ENCODE measurements at places on chromosomes 11 and 22.

DNA sequence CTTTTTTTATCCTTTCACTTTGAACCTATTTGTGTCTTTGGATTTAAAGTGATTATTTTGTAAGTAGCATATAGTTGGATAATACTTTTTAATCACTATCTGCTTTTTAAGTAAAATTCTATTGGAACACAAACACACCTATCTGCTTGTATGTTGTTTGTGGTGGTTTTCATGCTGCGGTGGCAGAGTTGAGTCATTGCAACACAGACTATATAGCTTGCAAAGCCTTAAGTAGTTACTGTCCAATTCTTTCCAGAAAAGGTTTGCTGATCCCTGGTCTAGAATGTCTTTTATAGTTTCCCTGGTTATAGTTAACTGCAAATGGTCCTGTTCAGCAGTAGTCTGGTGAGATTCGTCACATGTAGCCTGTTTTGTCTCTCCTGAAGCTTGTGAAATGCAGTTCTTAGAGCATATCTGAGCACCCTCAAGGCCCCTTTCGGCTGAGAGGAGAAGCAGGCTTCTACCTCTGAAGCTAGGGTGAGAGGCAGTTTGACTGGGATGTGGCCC lies 21.5 kb downstream of the SHANK3 start:
- no peak for DNase-seq

- no peak for DNase-seq
Measured at GRCh38 chr11:132704781-132705375, 827.4 kb downstream of the OPCML start.

DNA sequence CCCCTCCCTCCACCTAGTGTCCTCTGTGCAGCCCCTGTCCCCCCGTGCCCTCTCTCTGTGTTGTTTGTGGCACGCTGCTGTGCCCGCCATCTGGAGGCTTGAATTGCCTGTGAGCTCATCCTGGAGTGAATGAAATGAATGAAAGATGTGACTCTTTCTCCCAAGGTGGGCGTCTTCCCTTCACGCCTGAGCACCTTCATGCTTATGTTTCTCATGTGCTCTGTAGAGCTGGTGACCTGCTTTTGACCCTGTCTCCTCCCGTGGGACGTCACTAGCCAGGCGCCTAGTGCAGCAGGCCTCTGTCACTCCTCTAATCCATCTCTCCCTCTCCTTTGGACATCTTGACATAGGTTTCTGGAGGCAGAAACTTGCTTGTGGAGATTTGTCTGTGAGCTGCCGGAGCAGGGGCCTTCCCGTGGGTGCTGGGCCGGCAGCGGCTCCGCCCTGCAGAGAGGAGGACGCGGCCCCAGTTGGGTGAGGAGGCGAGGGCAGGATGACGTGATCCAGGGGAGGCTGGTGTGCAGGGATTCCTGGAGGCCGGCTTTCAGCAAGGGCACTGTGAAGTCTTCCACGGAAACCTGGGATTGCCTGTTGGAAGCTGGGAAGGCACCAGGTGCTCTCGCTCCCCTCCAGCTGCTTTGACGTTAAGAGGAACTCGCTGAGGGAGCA lies 40.6 kb downstream of the MUC6 start:
- no peak for DNase-seq

DNA sequence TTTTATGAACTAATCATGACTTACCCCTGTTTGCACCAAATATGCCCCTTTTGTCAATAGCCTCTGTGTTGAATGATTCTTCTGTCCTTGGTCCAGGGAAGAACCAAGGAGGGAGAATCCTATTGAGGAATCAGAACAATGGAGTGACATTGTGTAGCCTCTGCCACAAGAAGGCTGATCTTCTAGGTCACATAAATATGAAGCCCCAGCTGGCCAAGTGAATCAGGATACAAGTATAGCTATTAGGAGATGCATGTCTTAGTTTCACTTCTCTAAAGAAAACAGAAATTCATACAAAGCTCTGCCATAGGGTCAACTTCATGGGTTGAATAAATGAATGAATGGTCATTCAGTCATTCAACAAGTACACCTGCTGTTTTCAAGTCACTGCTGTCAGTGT lies 118.2 kb upstream of the BLID start:
- DNase-seq: no peak

DNA sequence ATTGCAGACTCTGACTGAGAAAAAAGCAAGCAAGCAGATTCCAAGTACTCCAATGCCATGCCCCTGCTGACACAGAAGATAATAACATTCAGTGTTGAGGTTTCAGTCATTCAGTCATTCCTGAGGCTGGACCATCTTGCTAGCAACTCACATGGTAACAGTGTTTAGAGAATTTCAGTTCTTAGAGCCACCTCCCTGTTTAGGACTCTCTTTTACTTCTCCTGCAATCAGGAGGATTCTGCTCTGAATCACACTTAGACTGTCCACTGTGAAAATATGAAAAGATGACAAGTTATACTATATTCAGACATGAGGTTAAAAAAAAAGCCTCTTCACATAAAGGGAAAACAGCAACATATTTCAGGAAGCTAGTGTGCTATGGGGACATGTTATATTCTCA lies 183.9 kb upstream of the CTSC start:
- DNase-seq: no peak

- DNase-seq: no peak
Measured at GRCh38 chr22:17794726-17795542, 20.7 kb upstream of the BID start.

Measured in stimulated activated CD8-positive, alpha-beta memory T cell treated with anti-CD3 and anti-CD28 coated beads, Interleukin-4, amount 100 ng/mL, for 1 hour (primary cell).